Left lobe of liver (tissue), 2 donors: ENCODE measurements at places on chromosomes 12 and 14.
A peak's percentile ranks its signal among the peaks of the same experiment; 100 is the strongest.

- DNase-seq: no peak
Measured at GRCh38 chr14:105015242-105015641, 5.6 kb downstream of the CDCA4 start.

GRCh38 chr12:49345051-49345824 is 1.4 kb upstream of the DNAJC22 start:
- DNase-seq: peak; percentile 61

GRCh38 chr14:101233808-101234207 is 327.5 kb upstream of the DIO3 start:
- DNase-seq: no peak

DNA sequence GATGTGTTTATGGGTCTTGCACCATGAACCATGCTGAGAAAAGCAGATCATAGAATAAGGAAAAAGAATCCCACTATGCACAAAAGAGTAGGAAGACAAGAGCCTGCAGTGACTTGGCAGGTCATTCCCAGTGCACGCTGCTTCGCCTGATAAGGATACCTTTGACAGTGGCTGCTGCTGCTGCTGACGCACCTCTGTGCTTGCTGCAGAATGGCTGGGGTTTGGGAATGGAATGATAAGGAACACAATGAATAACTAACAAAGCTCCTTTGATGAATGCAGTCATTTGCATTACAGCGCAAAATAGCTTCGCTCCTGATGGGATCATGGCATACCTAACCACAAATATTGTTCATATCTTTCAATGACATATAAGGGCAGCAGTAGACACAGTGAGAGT is 278.7 kb downstream of the PDZRN4 start:
- no peak for DNase-seq

- DNase-seq: no peak
Measured at GRCh38 chr12:131833896-131834641, 5.9 kb downstream of the MMP17 start.

DNA sequence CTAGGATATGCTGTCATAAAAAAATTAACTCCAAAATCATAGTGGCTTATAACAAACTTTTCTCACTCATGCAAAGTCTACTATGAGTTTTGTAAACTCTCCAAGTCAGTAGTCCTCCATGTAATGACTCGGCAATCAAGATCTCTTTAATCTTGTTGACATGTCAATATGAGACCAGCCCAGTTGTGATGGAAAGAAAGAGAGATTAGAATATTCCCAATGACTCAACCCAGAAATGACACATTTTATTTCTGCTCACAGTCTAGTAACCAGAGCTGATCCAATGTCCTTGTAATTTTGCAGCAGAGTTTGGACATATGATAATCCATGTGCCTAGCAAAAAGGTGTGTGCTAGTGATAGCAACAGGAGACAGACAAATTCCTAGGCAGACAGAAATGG is 112.6 kb upstream of the CNTN1 start:
- DNase-seq: no peak

DNA sequence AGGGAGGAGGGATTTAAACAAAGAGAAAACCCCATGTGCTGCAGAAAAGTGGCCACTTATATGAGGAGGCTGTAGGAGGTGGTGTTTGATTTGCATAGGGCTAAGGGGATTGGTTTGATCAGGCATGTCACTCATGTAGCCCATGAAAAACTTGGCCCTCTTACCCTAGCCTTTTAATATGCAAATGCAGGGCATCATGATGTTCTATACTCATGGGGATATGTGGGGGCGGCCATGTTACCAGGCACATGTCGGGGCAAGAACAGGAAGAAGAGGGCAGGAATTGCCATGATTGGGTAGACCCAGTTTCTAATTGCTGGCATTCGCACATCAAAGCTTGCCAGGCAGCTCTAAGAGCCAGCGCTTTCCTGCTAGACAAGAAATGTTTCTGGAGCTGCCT is 28.8 kb downstream of the KLRK1 start:
- no peak for DNase-seq

DNA sequence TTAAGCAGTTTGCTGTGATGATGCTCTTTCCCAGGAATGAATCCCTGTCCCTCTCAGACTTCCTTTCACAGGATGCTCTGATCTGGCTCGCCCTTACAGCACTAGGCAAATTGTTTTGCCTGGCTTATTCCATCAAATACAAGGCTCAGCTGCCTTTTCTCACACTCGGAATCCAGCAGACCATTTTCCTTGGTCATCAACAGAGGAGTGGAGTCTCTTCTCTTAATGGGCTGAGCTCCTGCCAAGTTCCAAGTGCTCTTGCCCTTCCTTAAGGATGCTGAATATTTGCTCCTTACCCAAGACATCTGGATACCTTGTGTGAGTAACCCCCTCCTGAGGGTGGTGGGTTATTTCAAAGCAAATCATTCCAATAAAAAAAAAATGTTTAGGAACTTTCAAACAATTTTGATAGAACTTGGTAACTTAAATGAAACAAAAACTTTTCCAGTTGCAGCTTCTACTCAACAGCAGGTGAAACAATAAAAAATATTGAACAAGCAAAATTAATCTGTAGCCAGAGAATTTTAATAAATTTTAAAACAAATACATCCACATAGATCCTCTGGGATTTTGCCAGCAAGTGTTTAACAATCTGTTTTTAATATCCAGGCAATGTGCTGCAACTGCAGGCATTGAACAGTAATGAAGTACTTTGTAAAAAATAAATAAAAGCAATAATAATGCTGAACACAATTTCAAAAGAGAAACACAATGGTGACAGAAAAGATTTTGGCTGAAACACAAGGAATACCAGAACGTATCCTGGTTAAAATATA is 264.0 kb upstream of the FAR2 start:
- no peak for DNase-seq

DNA sequence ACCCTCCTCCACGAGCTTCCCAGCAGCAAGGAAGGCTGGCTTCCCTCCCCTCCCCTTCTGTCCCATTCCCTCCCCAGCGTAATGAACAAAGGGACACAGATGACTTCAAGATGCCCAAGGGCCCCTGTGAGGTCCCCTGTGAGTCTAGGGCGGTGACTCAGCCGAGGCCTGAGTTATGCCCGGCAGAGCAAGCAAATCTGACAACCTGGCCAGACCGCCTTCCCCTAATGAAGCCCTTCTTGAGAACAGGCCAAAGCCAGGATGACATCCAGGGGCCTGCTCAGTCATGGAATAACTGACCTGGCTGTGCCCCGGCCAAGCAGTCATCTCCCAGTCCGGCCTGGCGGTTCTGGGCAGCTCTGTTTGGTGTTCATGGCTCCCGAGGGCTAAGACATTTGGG is 89.2 kb downstream of the DICER1 start:
- DNase-seq: peak; percentile 31

DNA sequence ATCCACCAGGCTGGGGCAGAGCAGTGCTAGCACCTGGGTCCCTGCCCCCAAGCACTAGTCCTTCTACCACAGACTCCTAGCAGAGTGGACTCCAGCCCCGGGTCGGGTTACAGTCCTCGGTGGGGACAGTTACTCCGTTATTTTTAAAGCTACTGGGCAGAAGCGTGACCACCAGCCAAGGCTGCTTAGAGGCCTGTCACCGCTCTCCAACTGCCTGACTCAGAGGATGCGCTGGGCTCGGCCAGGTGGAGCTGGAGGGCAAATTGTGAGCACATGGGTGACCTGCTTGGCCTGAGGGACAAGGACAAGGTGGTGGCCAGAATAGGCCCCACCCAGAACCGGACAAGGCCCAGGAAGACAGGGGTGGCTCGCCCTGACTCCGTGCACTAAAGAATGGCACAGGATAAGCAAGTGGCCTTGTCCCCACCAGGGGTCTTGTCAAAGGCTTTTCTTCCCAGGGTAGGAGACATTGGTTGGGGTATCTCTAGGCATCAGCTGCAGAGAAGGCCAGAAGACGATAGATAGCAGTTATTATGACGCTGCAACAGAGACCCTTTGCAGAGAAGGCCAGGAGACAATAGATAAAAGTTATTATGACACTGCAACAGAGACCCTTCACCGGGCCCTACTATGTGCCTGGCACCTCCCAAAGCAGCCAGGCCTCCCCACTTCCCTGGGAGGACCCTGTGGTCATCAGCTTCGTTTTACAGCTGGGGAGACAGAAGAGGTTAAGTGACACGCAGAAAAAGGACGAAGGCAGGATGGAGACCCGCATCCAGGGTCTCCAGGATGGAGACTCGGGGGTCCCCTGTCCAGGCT is 1.6 kb downstream of the ABCB9 start:
- no peak for DNase-seq

- DNase-seq: no peak
Measured at GRCh38 chr14:91501348-91501747, 8.8 kb downstream of the PPP4R3A start.

- no peak for DNase-seq
Measured at GRCh38 chr12:62434494-62435302, 31.9 kb upstream of the MON2 start.

GRCh38 chr12:70260646-70261045 is 17.4 kb downstream of the CNOT2 start:
- no peak for DNase-seq

DNA sequence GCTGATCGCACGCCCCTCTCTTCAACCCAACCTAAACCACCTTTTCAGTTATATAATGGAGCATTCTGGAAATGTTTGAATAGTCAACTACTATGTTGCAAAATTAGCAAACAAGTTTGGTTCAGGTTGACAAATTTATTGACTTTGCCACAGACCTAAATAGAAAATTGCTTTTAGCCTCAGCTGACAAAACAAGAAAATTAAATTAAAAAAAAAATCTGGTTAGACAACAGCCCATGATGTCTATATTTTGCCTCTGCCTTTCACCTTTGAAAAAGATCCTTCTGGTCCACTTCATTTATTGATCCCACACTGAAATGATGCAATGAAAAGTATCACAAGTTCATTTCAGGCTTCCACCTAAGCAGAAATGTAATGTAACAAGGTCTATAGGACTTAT is 17.5 kb downstream of the SLC38A4 start:
- no peak for DNase-seq

DNA sequence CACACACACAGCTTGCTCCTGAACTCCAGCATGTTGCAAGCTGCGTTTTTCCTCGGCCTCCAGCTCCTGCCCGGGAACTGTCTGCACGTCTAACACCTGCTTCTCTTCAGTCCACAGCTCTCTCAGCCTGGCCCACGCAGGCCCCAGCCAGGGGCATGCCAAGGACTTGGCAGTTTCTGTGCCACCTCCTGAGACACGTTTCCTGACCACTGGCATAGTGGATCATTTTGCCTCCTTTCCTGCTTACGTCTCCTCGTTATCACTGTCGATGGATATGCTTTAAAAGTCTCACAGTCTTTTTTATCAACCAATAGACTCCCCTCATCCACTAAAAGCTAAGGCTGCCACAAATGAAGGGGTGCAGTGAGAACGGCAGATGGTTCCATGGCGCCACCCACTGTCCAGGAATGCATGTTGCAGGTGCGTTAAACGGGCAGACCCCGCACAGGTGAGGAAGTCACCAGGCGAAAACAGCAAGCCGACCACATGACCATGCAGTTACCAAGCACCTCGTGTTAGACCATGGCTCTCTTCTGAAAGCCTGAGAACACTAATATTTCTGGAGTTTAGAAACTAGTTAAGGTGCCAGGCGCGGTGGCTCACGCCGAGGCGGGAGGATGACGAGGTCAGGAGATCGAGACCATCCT is 14.7 kb upstream of the TEAD4 start:
- no peak for DNase-seq

DNA sequence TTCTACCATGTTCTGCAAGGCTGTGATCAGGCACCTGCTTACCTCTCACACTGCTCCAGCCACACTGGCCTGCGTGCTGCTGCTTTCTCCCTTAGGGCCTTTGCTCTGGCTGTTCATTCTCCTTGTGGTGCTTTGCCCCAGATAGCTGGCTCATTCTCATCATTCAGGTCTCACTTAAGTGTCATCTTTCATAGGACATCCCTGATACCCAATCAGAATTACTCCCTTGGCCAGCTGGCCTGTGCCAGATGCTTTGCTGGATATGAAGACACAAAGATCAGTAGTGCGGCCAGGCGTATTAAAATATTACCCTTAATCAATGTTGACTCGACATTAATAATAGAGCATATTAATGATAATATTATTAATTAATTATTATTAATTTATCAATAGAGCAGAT is 143.8 kb upstream of the FGD4 start:
- DNase-seq: no peak

GRCh38 chr12:61282790-61283575 is 977.2 kb upstream of the USP15 start:
- DNase-seq: peak; percentile 85

GRCh38 chr12:114286145-114286544 is 119.8 kb downstream of the TBX5 start:
- DNase-seq: no peak

DNA sequence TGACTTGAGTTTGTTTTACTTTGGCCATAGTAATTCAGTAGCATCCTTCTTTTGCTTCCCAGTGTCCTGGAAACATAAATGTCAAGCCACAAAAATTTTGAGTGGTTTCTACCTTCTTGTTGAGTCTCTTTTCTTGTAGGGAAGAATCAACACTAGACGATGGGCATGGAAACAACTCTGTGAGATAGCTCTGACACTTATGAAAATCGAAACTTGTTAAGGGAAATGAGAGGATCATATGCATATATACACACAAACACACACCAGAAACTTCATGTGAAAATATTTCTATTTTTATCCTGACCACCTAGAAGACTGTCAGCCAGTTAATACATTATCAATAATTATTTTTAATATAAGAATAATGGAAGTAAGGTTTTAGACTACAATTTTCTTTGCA is 1247.3 kb upstream of the FLRT2 start:
- DNase-seq: no peak

DNA sequence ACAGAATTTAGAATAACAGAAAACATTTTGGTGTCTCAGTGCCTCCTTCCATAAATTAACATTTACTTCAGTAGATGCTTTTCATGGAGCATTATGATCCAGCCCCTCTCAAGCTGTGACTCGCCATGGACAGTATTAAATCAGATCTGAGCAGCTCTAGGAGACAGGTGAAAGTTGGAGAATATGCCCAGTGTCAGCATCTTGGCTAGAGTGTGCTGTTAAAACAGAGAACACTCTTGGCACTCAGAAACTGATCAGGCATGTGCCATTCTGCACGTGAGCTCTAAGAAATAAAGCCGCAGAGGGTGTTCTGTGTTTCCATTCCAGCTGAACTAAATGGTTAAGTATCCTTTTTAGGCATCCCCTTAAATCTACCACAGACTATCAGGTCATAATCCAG is 68.0 kb downstream of the DIP2B start:
- no peak for DNase-seq

DNA sequence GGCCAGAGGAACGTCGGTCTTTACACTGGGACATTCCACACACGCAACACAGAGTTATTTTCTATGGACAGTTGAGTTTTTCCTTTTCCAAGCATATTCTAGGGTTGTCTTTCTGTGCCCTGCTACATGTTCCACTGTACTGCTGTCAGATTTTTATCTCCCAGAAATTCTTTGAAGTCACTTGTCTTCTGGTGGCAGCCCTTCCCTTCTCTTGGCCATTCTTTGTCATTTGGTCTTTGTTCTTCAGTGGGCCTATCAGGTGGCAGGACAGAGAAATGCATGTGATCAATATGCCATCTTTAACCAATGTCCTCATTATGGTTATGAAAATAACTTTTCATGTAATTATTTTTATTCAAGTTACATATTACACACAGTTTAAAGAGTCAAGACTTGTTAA is 36.3 kb downstream of the MARK3 start:
- DNase-seq: no peak
